ENCODE measurements at places on chromosomes 2 and 18. TPM values are rescaled to one million over a fixed set of nuclear protein-coding genes. Genes with fewer than 3 reads are reported as not detected.

The STARD6 gene
- not detected for total RNA-seq

The AMER3 gene
- not detected for total RNA-seq

The RGPD4 gene
- total RNA-seq, result not detected

The EIF2AK2 gene
- 25.8 TPM for total RNA-seq

The GALNT5 gene
- total RNA-seq, result 4.2 TPM

The UGT1A1 gene
- total RNA-seq, result not detected

The CYS1 gene
- total RNA-seq, result under 0.01 TPM

The DYNAP gene
- not detected for total RNA-seq

The UGT1A4 gene
- total RNA-seq, result not detected

The CHRNA1 gene
- not detected for total RNA-seq

The FAP gene
- 12.8 TPM for total RNA-seq

The DCC gene
- total RNA-seq, result 0.36 TPM

The OSR1 gene
- total RNA-seq, result 72.7 TPM

The NEU2 gene
- total RNA-seq, result not detected

The CSRNP3 gene
- total RNA-seq, result 1.5 TPM

The WDR43 gene
- total RNA-seq, result 34.0 TPM

The KCNK3 gene
- under 0.01 TPM for total RNA-seq

The MREG gene
- 1.1 TPM for total RNA-seq

The HOXD12 gene
- total RNA-seq, result not detected

Measured in cardiac atrium fibroblast (primary cell).